ENCODE measurements at places on chromosomes 13 and 19.

DNA sequence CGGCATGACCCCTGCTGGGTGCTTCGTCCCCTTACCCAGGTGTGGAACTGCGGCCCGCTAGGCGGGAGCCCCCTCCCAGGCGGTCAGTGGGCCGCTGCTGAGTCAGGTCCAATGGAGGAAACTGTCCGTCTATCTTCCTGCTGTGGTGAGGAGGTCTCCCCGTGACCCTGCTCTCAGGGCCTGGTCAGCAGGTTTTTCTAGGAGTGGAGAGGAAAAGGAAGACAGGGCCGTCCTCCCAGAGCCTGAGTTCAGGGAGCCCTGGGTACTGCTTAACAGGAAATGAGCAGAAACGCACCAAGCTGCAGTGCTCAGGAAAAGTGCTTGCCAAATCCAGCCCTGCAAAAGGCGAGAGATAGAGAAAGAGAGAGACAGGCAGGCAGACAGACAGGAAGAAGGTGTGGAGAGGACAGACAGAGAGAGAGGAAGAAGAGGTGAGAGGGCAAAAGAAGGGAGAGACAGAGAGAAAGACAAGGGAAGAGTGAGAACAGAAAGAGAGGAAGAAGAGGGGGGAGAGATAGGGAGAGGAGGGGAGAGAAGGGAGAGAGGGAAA is 10.3 kb downstream of the SH3GL1 start:
- no peak for DNase-seq

DNA sequence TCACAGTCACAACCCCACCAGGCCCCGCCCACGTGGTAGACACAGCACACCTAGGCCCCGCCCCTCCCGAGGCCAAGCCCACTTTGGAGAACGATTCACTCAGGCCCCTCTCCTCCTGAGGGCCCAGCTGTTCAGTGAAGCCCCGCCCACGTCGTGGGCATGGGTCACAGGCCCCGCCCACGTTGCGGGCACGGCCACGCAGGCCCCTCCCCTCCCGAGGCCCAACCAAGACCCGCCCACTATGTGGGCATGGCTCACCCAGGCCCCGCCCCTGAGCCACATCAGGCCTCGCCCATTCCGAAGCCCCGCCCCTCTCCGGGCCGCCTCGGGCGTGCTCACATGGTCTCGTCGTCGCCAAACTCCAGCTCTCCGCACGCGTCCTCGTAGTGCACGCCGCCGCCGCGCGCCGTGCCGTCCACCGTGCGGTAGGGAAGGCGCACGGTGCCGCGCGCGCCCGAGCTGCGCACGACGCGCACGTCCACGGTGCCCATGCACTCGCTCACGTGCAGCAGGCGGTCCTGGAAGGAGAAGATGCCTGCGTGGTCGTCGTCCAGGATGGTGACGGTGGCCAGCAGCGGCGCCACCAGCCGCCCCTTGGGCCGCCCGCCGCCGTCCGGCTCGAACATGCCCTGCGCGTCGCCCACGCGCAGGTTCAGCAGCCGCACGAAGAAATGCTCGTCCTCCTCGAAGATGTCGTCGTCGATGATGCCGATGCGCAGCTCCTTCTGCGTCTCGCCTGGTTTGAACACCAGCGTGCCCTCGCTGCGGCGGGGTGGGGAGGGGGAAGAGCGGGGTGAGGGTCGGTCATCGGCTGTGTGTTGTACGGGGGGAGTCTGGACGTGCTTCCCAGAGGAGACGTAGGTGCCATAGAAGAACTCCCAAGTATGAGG is 24.0 kb downstream of the SLC8A2 start:
- peak; percentile 46 for DNase-seq

- DNase-seq, result no peak
Measured at GRCh38 chr13:100809129-100809390, 134.5 kb upstream of the TMTC4 start.

GRCh38 chr13:83325125-83325853 is 557.0 kb downstream of the SLITRK1 start:
- no peak for DNase-seq

DNA sequence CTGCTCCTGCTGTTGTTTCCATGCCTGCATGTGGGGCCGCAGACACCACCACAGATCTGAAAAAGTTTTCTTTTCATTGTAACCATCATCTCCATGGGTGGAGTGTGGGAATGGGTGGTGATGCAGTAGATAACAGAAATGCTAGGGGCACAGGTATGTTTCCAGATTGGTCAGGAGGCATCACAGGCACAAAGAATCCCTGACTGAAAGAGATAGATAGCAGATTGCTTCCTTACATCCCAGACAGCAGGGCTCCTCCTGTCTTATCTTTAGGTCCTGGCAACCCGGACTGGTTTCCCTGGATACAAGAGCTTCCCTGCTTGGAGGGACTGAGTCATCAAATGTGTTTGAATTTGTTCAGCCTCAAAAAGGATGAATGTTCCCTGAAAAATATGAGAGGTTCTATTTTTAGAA is 1937.6 kb downstream of the PCDH9 start:
- no peak for DNase-seq

- no peak for DNase-seq
Measured at GRCh38 chr19:2544576-2545415, 68.9 kb downstream of the GADD45B start.

GRCh38 chr13:108437496-108437895 is 168.0 kb downstream of the TNFSF13B start:
- no peak for DNase-seq

DNA sequence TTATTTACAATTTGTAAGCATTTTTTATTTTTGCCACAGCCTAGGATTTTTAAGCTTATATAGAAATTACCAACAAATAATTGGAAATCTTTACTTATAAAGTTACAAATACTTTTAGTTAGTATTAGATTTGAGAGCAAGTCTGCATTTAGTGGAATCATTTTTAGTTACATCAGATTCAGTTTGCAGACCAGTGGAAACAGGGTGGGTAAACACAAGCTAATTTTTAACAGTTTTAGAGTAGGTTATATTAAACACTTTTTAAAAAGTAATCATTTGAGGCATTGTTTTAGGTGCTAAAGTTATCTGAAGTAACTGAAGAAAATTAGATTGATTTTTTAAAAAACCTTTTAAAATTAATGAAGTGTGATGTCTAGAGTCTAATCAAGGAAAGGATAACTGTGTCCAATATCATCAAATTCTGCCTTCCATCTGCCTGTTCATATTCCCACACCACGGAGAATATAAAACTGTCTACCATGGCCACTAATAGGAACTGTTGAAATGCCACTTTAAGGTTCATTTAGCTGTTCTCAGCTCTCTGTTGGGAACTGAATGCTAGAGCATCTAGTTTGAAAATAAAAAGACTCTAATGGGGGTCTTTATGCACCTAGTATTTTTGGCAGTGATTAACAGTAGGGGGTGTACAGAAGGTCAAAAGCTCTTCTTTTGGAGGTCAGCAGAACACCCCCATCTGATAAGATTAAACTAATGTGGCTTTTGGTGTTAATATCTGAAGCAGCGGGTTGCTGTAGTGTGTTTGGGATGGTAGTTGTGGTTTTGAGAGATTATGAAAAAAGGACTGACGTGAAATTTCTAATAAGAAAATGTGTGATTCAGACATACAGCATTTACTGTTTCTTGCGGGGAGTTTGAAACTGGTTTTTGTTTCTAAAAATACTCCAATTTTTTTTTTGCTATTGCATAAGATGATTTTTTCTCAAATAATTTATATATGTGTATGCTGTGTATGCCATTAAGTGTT is 66.5 kb downstream of the NDFIP2 start:
- DNase-seq, result no peak

GRCh38 chr13:29721766-29722165 is 126.3 kb upstream of the SLC7A1 start:
- DNase-seq, result no peak

DNA sequence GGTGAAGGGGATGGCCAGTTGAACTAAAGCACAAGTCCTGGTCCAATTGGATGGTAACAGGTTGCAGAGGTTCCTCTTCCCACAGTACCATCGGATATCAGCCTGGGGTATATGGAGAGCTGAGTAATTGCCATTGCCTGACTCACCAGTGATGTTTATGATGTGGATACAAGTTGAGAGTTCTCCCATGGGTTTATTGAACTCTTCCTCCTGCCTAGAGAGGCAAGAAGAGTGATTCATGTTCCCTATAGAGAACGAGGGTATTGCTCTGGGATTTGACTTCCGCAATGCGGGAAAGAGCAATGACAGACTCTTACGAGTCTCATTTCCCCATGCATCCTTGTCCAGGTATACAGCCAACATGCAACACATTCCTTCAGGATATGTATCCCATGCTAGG is 111.3 kb upstream of the PCDH9 start:
- no peak for DNase-seq

DNA sequence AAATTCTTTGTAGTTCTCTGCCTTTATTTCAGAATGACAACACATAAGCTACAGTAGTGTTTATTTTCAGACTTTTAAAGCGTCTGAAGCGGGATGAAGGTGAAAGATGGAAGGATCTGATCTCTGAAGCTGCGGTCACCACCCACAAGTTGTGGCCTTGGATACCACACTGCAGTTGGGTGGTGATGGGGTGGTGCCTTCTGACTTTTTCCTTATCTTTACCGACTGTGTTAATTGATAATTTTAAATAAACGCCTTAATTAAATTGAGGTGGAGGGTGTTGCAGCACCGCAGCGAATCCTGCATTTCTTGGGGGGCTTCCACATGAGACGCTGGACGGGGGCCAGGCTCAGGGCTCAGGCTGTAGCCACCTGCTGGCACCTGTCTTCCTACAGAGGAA is 1.3 kb downstream of the TFDP1 start:
- DNase-seq, result no peak

- no peak for DNase-seq
Measured at GRCh38 chr19:15315101-15315500, 17.2 kb downstream of the BRD4 start.

DNA sequence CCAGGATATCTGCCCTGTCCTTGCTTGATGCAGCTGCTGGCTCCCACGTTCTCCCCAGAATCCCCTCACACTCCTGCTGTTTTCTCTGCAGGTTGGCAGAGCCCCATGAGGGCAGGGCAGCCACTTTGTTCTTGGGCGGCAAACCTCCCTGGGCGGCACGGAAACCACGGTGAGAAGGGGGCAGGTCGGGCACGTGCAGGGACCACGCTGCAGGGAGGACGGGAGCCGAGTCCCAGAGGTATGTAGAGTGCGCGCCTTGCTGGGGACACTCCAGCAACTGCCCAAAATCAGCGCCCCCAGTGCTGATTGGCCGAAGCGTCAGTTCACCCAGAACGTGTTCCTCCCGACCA is 30.3 kb upstream of the MIER2 start:
- DNase-seq, result no peak

DNA sequence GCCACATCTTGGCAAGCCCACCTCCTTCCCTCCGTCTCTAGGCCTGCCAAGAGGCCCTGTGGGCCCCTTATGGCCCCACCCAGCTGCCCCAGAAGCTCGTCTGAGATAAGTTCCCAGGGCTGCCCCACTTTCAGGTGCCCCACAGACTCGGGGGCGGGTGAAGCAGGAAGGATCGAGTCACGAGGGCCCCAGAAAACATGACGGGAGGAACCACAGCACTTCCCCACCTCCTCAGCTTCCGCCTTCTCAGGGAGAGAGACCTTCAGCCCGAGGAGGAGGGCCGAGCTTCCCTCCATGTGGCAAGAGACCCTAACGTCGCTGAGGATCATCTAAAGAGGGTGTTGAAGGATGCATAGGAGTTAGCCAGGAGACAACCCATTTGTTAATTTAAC is 4.5 kb upstream of the IL12RB1 start:
- peak; percentile 88 for DNase-seq

- DNase-seq, result no peak
Measured at GRCh38 chr13:51330791-51331190, 8.7 kb upstream of the SERPINE3 start.

DNA sequence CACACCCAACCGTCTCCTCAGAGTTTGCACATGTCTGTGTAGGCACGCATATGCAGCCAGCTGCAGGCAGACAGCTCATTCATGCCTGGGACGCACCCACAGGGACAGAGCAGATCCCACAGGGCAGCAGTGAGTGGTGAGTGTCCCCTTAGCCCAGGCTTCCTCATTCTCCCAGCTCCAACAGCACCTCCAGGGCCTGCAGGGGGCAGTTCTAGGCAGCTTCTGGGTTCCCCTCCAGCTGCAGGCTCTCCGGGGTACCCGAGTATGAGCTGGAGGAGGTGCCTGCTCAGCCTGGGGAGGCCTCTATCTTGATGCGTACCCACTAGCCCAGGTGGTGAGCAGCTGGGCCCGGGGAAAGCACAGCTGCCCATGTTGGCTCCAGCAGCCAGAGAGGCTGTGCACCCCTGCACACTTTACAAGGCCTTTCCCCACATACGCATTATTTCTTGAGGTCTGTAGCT is 1.3 kb upstream of the SHANK1 start:
- no peak for DNase-seq

- DNase-seq, result no peak
Measured at GRCh38 chr13:42100960-42101359, 52.5 kb downstream of the DGKH start.

GRCh38 chr13:110282316-110282841 is 24.6 kb downstream of the COL4A1 start:
- no peak for DNase-seq

DNA sequence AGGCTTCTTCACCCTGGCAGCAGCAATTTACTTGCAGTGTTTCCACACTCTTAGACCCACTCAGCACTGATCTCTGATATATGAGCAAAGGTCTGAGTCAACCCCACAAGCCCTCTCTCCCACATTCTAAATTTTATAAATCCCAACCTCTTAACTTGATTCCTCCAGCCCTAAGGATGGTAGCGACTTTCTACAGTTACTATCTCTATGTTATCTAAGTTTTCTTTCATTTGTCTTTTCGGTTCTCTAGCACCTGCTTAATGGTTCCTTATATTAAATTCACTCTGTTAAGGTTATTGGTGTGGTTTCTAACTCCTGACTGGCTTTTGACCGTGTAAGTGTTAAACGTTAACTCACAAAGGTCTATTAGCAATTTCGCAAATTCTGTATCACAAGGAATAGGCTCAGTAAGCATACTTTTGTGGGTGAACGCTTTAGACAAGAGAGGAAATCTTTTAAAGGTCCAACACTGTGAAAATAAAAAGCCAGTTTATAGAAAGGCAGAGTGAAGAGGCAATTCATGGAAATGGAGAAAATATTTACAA is 99.3 kb downstream of the DLEU7 start:
- DNase-seq, result no peak

DNA sequence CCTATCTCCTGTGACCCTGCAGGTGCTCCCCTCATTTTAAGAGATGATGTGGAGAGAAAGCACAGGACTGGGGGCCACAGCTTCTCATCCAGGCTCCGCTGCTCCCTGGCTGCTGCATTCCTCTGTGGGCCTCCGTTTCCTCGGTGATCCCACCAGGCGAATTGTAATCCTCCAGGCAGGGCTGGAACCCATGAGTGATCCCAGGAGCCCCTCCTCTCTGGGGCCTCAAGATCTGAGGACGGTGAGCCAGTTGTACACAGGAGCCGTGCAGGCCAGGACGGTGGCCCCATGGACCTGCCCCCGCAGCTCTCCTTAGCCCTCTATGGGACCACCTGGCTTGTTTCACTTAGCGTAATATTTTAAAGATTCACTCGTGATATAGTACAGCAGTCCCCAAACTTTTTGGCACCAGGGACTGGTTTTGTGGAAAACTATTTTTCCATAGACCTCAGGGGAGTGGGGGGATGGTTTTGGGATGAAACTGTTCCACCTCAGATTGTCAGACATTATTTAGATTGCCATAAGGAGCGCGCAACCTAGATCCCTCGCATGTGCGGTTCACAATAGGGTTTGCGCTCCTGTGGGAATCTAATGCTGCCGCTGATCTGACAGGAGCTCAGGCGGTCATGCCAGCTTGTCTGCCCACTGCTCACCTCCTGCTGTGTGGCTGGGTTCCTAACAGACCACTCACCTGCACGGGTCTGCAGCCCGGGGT is 5.6 kb downstream of the FFAR3 start:
- DNase-seq, result no peak

GRCh38 chr19:17216058-17216670 is 1.0 kb downstream of the USE1 start:
- no peak for DNase-seq

- DNase-seq, result no peak
Measured at GRCh38 chr13:107778094-107778493, 437.2 kb downstream of the LIG4 start.

All from stimulated activated effector memory CD8-positive, alpha-beta T cell treated with anti-CD3 and anti-CD28 coated beads, Interleukin-12 subunit alpha, Interleukin-12 subunit beta, amount 100 ng/mL, for 72 hours (primary cell).